ENCODE measurements at places on chromosomes 12 and 14.

DNA sequence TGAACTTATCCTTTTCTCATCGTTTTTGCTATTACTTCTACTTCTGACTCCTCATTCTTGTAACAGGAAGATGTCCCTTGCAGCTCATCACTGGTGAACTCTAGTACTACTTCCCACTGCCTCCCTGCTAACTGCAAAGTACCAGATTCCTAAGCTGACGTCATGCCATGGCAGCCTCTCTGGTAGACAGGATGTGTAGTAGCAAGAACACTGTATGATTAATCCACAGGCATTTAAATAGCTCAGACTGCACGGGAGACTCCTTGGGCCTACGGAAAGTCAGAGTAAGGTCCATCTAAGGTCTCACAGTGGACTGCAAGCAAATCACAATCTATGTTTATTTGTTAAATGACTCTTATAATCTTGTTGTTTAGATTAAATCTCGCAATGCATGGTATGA lies 43.5 kb downstream of the DNAI7 start:
- DNase-seq, result peak; percentile 30

DNA sequence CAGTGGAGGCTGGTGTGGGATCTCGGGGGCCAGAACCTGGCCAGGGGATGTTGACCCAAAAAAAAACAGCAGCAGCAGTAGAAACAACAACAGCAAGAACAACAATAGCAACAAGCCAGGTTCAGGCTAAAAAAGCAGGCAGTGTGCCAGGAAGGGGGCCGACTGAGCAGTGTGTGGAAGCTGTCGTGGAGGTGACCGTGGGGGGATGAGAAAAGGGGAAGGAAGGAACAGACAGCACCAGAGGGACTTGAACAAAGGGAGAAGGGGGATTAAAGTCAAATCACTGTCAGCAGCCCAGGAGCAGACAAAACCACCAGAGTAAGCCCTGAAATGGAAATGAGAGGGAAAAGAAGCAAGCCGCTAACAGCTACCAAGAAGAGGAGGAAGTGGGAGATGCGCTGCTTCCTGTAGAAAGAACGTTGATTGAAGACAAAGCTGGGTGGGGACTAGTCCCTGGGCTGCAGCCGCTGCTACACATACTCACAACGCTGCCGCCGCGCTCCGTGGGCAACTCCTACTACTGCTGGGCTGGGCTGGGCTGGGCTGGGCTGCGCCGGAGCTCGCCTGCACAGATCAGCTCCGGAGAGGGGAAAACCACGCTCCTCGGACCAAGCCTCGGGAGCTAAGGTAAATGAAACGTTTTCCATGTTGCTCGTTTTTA lies at the start of gene GNG2:
GNG2 (plus strand) TSS at position 449 of the 661 bp plus-strand sequence. CDS start 90,067 bp downstream, outside the sequence.
- peak; percentile 82 for DNase-seq

DNA sequence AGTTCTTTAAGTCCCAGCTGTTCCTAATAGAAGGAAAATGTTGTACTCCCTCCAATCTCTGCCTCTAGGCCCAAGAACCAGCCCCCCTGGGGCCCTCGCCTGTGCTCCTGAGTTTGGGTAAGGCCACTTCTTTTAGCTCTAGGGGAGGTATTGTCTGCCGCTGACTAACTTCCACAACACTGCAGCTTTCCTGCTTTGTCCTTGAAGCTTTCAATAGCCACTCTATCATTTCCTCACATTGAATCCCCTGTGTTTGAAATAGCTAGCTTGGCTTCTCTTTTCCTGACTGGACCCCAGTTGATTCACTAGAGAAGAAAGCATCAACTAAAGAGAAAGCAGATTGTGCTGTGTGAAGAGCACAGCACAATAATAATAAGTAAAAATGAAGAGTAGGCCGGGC lies 28.8 kb downstream of the KRT80 start:
- no peak for DNase-seq

- DNase-seq, result peak; percentile 38
These were observed 1.1 kb upstream of the TUBA1A start for GRCh38 chr12:49189731-49190716.

- DNase-seq, result no peak
These were observed 2.6 kb downstream of the TMEM132D start for GRCh38 chr12:129901254-129901653.

DNA sequence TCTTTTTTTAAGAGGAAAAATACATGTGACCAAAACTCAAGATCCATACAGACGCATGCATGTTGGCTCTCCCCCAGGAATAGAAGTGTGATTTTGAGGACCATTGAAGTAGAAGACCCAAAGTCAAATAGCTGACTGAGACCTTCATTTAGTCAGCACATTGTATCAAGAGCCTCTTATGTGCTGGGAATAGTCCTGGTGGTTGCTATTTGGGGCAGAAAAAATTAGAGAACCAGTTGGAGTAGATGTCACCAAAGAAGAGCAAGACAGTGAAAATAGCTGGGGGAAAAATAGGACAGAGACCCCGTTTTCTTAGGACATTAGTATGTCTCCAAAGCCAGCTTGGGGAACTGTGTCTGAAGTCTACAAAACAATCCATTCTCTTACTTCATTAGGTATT lies 93.6 kb downstream of the PELI2 start:
- no peak for DNase-seq

DNA sequence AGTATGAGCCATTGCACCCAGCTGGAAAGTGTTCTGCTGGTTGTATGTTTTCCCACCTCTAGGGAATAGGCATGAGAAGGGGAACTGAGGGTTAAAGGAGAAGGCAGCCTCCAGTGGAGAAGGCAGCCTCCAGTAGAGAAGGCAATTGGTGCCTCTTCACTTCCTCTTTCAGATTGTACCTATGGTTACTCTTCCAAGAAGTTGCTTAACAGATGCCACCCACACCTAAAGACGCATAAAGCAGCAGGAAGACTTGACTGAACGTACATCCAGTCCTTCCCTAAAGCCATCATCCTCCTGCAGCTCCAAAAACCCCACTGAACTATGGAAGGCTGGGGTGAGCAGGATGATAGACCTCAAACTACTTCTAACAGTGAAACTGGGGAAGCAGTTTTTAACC lies 13.1 kb downstream of the DPF3 start:
- DNase-seq, result no peak

- no peak for DNase-seq
These were observed 95.4 kb upstream of the SLCO1C1 start for GRCh38 chr12:20599757-20600156.

DNA sequence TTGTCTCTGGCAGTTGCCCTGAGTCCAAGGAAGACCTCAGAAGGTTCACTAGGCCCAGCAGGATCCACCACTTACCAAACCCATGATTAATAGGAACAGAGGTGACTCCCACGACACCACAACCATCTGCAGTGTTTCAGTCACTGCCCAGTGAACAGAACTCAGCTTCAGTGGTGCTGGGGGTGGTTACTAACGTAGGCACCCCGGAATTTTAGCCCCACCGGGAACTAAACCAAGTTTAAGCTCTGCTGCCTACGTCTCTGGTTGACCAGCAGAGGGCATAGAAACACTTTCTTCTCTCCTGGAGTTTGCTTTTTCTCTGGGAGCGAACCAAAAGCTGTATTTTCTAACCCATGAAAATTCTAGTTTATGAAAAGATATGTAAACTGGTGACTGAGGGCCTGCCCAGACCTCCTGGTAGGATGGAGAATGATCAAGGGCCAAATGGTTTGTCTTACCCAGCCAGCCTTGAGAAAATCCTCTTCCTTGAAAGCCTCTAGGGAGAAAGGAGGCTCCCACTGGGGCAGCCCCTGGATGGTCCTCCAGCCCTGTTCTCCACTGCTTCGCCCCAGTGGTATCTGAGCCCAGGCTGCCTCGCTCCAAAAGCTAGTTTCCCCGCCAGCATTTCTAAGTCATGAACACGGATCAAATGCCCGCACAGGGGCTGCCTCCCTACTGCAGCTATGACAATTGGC lies 379.8 kb downstream of the DPF3 start:
- DNase-seq, result peak; percentile 77

GRCh38 chr12:74983917-74984316 lies 225.7 kb downstream of the KCNC2 start:
- no peak for DNase-seq

Data from GM23338 (cell line).